Activated T-helper 1 cell treated with anti-CD3 and anti-CD28 coated beads, Interleukin-12 subunit alpha, Interleukin-12 subunit beta, Interleukin-2, Interleukin-4 antibody, amounts not matched to agents 30 ng/mL and 10 ng/mL and 1 ng/mL, durations not matched to agents 14 hours and 24 hours and 36 hours (primary cell): ENCODE measurements at places on chromosomes 3 and 15.

- no peak overlapping the region for H3K27ac ChIP-seq
- H3K27me3 ChIP-seq = peaks cover 23% of the 10 kb centered on the region
- H3K36me3 ChIP-seq = no peaks in the 10 kb centered on the region
- no peaks in the 10 kb centered on the region for H3K4me1 ChIP-seq
- no peak overlapping the region for H3K4me3 ChIP-seq
These were observed 5.3 kb upstream of the CRABP1 start for GRCh38 chr15:78334845-78335244.

DNA sequence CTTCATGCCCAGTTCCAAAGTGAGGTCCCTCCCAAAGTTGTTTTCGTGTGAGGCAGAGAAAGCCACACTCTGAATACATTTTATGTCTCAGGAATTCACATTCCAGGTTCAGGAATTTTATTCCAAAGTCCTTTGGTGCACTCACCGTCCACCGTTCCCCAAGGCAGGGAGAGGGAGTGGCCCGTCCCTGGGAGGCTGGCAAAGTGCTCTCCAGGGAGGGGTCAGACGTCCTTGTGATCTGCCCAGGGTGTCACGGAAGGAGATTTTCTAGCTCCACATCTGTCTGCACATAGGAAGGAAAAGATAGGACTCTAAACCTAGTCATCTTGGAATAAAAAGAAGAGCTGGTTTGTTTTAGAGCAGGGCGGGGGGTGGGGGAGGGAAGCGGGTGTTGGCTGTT is 47.9 kb downstream of the KLF13 start:
- no peaks in the 10 kb centered on the region for H3K27me3 ChIP-seq
- H3K4me1 ChIP-seq = peaks cover 48% of the 10 kb centered on the region
- no peak for DNase-seq
- H3K4me3 ChIP-seq = no peak overlapping the region

DNA sequence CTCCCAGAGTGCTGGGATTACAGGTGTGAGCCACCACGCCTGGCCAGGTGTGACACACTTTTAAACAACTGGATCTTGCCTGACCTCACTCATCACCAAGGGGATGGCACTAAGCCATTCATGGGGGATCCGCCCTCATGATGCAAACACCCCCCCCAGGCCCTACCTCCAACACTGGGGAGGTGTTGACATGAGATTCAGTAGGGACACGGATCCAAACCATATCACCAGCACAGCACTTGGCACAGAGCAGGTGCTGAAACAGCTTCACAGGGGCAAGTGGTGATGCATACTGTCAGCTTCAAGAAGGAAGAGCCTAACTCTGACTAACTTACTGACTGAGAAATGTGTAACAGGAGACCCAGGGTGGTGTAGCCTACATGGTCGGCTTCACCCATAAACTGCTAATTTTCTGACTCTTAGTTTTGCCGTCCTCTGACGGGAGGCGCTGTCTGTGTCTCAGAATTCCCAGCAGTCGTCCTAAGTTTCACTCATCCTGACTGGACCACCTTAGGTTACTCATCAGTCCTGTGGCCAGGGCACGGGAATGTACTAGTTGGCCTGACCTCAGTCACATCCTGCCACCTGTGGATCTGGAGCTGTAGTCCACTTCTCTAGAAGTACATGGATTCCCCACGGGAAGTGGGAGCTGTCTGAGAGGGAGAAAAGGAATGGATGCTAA is 81.9 kb upstream of the PLXNA1 start:
- no peak for DNase-seq
- no peaks in the 10 kb centered on the region for H3K36me3 ChIP-seq
- H3K4me3 ChIP-seq = no peak overlapping the region

GRCh38 chr15:31477301-31477700 is 150.7 kb downstream of the KLF13 start:
- no peak overlapping the region for H3K27ac ChIP-seq
- peaks cover 62% of the 10 kb centered on the region for H3K4me1 ChIP-seq
- no peak for DNase-seq
- peaks cover 48% of the 10 kb centered on the region for H3K36me3 ChIP-seq
- no peaks in the 10 kb centered on the region for H3K27me3 ChIP-seq
